ENCODE measurements at places on chromosomes 12 and 14. TPM values are rescaled to one million over a fixed set of nuclear protein-coding genes. Genes with fewer than 3 reads are reported as not detected.

GRCh38 chr12:124150168-124150567 is 144.7 kb upstream of the RFLNA start:
- H3K36me3 ChIP-seq, result no peaks in the 10 kb centered on the region
- H3K4me3 ChIP-seq, result no peak overlapping the region
- DNase-seq, result no peak
- H3K27ac ChIP-seq, result no peak overlapping the region
- peaks cover 2% of the 10 kb centered on the region for H3K27me3 ChIP-seq
- peaks cover 9% of the 10 kb centered on the region for H3K4me1 ChIP-seq

DNA sequence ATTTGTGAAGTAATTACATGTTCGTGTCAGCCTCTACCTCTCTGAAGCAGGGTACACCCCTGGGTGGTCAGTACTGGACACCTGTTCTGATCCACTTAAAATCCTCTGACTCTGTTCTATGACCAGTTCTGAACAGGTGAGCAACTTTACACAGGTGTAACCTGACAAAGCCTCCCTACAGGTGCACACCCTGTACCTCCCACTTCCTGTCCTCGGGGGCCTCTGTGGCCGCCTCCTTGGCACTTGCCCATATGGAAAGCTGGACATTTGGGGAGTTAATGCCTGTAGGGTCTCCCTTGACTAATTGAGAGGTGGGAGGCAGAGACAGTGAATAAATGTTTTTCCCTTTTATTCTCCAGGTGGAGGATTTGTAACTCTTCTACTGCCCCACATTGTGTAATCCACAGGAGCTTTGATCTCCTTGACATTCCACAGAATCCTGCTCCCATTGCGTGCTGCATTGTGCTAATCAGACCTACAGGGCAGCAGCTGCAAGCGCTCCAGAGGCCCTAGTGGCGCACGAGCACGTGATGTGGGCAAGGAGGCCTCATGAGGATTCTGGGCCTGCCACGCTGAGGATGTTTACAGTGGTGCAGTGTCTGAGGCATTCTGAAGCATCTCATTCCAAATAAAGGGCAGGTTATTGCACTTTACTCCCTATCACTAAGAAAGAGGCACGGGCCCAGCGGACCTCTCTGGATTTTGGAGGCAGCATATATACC is 45.8 kb upstream of the BATF start:
- no peak overlapping the region for H3K4me3 ChIP-seq
- no peaks in the 10 kb centered on the region for H3K36me3 ChIP-seq
- 0 out of 2 replicates have a peak, but pooled peaks cover 2% of the 10 kb centered on the region for H3K27me3 ChIP-seq
- H3K4me1 ChIP-seq, result peaks cover 5% of the 10 kb centered on the region
- DNase-seq, result no peak

DNA sequence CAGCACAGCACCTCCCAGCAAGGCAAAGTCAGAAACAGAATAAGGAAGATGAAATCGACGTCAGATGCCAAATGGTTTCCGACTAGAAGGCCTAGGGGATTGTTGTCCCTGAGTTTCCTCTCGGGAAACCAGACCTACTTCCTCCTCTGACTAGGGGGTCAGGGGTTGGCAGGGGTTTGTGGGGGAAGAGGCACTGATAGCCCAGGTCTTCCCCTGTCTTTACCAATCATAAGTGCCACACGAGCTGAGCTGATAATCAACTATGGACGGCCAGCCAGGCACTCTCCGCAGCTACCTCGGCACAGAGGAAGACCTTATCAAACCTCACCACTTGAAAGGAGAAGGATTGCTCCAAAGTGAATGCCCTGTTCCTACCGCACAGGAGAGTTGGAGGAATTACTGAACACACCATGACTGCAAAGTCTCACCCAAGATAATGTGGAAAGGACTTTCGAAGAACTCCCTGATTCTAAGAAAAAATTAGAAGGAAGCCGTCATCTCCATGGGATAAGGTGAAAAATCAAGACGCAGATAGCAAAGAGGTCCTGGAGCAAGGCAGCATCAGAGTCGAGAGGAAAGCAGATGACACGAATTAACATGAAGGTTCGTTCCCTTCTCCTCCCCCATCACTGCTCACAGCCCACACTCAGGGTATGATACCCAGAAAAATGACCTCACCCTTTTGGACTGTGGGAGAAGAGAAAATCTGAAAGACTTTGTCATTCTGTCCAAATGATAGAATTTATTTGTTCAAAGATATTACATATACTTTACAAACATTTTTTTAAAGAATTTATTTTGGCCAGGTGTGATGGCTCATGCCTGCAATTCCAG is 77.7 kb upstream of the MED13L start:
- H3K4me1 ChIP-seq, result peaks cover 2% of the 10 kb centered on the region
- no peak for DNase-seq
- H3K36me3 ChIP-seq, result no peaks in the 10 kb centered on the region
- H3K27ac ChIP-seq, result no peak overlapping the region

- peaks cover 3% of the 10 kb centered on the region for H3K4me1 ChIP-seq
- no peak overlapping the region for H3K27ac ChIP-seq
- DNase-seq, result no peak
- no peaks in the 10 kb centered on the region for H3K36me3 ChIP-seq
- H3K4me3 ChIP-seq, result no peak overlapping the region
These were observed 423.3 kb upstream of the RGS6 start for GRCh38 chr14:71508901-71509300.

GRCh38 chr12:14950421-14950820 is 11.0 kb downstream of the ARHGDIB start:
- no peaks in the 10 kb centered on the region for H3K36me3 ChIP-seq
- no peak overlapping the region for H3K27ac ChIP-seq
- no peak for DNase-seq
- H3K4me3 ChIP-seq, result no peak overlapping the region
- H3K27me3 ChIP-seq, result no peaks in the 10 kb centered on the region

DNA sequence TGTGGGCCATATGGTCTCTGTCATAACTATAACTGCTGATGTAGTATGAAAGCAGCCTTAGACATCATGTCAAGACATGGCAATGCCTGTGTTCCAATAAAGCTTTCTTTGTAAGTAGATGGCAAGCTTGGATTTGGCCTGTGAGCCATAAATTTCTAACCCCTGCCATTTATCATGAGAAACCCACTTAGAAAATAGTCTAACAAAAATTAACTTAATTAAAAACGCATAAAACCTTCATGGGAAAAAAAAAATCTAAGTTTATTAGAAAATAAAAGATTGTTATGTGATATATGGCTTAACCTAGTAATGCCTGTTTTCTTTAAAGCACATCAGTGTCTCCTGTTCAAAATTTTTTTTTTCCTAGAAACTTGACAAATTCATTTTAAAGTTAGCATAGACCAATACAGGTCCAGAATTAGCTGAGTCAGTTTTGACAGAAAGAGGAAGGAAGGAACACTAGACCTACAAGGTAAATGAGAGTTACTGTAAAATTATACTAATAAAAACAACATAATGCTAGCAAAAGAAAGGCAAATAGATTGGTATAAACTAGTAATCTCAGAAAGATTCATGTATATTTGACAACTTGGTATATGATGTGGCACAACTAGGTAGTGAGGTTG is 68.2 kb downstream of the USP15 start:
- no peak overlapping the region for H3K27ac ChIP-seq
- H3K27me3 ChIP-seq, result no peaks in the 10 kb centered on the region
- no peaks in the 10 kb centered on the region for H3K4me1 ChIP-seq
- no peaks in the 10 kb centered on the region for H3K36me3 ChIP-seq
- H3K4me3 ChIP-seq, result no peak overlapping the region

DNA sequence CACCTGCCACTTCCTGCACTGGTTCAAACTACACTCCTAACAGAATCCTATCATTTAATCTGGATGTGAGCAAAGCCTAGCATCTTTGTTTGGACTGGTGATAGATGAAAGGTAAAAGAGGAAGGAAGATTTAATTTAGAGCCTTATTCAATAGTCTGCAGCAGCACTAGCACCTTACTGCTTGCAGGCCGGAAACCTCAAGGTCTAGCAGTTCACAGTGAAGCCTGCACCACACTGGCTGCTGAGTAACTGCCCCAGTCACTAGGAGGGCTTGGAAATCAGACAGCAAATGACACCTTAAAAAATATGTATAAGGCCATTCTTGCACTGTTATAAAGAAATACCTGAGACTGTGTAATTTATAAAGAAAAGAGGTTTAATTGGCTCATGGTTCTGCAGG is 358.0 kb downstream of the DAD1 start:
- DNase-seq, result no peak
- H3K27ac ChIP-seq, result no peak overlapping the region
- H3K27me3 ChIP-seq, result no peaks in the 10 kb centered on the region
- H3K4me3 ChIP-seq, result no peak overlapping the region
- H3K36me3 ChIP-seq, result peaks cover 3% of the 10 kb centered on the region

GRCh38 chr12:119729871-119730270 is 61.9 kb downstream of the PRKAB1 start:
- H3K4me1 ChIP-seq, result no peaks in the 10 kb centered on the region
- H3K36me3 ChIP-seq, result peaks cover 20% of the 10 kb centered on the region
- no peak for DNase-seq
- H3K27ac ChIP-seq, result no peak overlapping the region
- H3K4me3 ChIP-seq, result no peak overlapping the region

GRCh38 chr14:64605926-64606685 is 56.3 kb downstream of the PPP1R36 start:
- H3K4me3 ChIP-seq, result no peak overlapping the region
- peak; percentile 33 for DNase-seq
- no peak overlapping the region for H3K27ac ChIP-seq
- no peaks in the 10 kb centered on the region for H3K36me3 ChIP-seq

- H3K4me1 ChIP-seq, result peaks cover 2% of the 10 kb centered on the region
- H3K27me3 ChIP-seq, result no peaks in the 10 kb centered on the region
- no peaks in the 10 kb centered on the region for H3K36me3 ChIP-seq
- no peak overlapping the region for H3K4me3 ChIP-seq
- DNase-seq, result peak; percentile 19
These were observed 85.4 kb downstream of the PIWIL1 start for GRCh38 chr12:130423136-130423535.

GMFB gene
- 75.9 TPM for total RNA-seq

PLCZ1 gene
- total RNA-seq, result not detected

TTC6 gene
- total RNA-seq, result not detected

IGFBP6 gene
- 13.7 TPM for total RNA-seq

NGB gene
- 0.55 TPM for total RNA-seq

SLC17A8 gene
- total RNA-seq, result 0.11 TPM

CCDC196 gene
- total RNA-seq, result not detected
